ENCODE measurements at places on chromosomes 3 and 15.

GRCh38 chr3:102090721-102091045 lies 241.4 kb downstream of the NFKBIZ start:
- DNase-seq: no peak

DNA sequence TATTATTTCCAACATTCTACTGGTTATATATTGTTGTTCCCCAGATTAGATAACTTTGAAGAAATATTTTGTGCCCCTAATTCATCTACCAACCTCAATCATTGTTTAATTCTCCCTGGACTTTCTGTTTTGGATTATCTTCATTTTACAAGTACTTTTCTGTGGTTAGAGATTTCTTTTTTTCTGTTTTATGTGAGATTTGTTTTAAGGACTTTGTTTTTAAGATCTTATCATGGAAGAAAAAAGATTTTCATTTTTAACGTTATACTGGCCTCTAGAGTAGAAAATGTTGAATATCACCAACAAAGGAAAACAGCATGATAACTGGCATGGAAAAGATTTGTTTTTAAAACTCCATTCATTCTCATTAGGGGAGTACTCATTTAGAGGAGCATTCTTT lies 210.9 kb upstream of the KCNMB2 start:
- no peak for DNase-seq

GRCh38 chr15:51992953-51993352 lies 21.4 kb upstream of the LEO1 start:
- no peak for DNase-seq

GRCh38 chr3:16085884-16086608 lies 88.4 kb upstream of the GALNT15 start:
- DNase-seq: no peak

DNA sequence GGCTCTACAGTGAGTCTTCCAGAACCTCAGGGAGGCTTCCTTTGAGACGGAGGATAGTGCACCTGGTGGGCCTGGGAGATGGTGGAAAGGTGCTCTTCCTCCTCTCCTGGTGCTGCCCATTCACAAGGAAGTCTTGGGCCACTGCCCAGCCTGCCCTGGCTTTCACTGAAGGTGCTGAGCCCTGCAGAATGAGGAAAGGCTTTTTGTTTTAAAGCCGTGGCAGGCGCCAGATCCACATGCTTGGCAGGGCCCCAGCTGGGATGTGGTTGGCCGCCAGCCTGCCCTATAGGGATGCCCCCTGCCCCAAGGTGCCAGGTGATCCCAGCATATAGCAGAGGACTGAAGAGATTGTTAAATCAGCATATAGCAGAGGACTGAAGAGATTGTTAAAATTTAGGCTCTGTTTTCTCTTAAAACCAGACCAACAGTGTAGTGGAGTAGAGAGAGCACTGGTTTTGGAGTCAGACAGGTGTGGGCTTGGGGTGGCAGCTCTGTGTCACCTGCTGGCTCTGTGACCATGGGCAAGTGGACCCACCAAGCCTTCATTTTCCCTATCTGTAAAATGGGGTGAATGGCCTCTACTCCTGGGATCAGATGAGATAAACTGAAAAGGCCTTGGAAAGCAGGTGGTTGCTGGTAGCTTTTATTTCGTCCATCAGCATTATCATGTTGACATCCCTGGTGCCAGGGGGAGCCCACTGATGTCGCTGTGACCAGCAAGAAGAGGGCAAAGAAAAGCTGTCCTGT lies 53.3 kb downstream of the SLC6A6 start:
- no peak for DNase-seq

GRCh38 chr3:13420045-13420830 lies at the start of gene NUP210:
NUP210 (minus strand) TSS chr3:13420322; CDS start chr3:13420226, 96 bp downstream.
- peak; percentile 81 for DNase-seq

DNA sequence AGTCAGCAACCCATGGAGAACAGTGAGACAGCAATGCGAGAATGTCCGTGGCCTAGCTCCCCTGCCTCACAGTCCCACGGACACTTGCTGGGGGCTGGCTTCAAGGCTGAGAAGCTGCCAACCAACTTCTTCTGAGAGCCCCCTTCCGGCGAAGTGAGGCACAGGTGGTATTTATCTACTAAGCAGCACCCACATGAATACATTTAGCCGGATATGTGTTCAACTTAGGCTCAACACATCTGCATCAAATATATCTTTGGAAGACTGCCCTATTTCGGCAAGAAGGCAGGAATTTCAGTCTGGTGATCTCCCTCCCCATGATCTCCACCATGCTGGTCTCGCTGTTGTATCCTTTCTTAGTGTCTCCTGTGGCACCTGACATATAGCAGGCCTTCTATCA lies 340.9 kb upstream of the NR2E3 start:
- peak; percentile 58 for DNase-seq

- no peak for DNase-seq
These were observed 205.8 kb downstream of the TJP1 start for GRCh38 chr15:29616512-29616911.

GRCh38 chr15:77144492-77145070 lies 73.7 kb upstream of the TSPAN3 start:
- DNase-seq: no peak

DNA sequence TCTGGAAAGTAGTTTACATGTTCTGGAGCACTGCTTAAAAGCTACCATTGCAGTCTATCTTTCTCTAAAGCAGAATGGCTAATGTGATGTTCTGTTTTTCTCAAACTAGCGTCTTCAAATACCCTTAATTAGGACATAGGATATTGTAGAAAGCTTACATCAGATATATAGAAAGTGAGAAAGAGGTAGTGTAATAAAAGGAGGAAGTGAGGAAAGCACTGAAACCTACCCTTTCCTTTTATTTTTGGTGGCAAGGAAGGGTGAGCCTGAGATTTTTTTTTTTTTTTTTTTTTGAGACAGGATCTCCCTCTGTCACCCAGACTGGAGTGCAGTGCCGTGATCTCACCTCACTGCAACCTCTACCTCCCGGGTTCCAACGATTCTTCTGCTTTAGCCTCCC lies 9.4 kb downstream of the SENP2 start:
- DNase-seq: no peak

DNA sequence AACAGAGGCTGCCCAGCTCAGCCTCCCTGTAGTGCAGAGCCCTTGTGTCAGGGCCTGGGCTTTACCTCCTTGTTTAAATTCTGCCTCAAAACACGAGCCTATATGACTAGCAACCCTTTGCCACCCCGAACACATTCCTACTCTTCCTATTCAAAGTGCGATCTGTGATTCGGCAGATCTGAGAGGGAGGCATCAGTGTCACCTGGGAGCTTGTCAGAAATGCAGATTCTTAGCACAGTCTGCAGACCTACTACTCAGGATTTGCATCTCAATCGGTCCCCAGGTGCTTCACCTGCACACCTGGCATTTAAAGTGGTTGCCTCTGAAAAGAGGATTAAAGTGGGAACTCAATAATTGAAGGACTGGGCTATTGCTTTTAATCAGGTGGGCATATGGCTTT lies 273.2 kb upstream of the TOPAZ1 start:
- DNase-seq: peak; percentile 60

DNA sequence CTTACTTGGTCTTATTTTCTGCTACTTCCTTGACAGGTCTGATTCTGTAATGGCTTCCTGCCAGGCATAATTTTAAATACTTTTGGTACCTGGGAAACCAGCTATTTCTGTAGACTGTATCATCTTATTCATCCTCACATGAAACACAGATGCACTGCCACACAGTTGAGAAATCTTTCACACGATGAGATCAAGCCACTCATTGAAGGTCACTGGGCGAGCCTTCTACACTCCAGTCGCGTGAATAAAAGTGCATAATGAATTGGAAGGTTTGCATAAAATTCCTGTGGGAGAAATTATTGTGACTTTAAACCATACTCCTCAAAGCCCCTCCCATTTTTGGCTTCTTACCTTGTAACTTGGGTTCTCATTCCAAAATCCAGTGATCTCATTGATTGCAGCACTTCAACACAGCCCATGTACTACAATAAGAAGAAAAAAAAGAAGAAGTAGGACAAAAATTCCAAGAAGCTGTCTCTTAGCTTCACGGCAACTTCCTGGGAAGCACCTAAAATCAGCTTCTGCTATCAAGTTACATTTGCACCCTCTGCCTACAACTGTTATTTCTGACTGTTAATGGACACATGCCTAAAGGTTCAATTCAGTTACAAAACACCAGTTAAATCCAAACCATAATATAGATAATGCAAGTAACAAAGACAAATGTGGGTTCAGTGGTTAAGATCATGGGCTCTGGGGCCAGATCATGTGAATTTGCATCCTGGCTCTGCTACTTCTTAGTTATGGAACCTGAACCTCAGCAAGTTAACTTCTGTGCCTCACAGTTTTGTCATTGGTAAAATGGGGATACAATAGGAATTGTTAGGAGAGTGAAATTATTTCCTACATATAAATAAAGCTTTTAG lies 39.0 kb downstream of the SHC4 start:
- DNase-seq: no peak

DNA sequence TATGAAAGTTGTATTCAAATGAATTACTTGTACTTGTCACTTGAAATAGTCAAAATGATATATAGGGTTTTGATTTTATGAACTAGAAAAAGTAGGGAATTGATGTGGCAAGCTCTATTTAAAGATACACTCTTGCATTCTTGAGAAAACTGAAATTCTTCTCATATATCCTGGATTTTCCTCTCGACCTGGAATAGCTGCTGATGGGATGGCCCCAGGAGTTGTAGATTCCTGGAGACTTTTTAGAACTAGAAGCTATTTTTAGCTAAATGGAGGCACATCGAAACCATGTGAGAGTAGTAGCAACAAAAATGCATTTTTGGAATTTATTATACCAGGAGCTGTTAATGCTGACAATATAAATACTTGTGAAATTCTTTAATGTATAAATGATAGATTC lies 125.9 kb downstream of the LEKR1 start:
- no peak for DNase-seq

DNA sequence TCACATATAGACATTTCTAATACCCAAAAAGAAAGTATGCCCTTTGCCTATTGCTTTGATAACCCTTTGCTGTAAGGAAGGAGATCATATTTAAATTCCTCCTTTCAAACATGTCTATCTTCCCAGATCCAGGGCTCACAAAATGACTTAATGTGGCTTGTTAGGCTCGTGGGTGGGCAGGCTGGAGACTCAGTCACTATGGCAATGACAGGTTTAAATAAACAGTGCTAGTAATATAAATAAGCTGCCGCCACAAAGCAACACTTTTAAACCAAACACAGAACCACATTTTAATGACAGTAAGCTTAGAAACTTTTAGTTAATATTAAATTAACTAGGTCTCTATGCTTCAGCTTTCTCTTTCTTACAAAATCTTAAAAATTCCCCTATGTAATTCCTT lies 616.0 kb upstream of the NAALADL2 start:
- DNase-seq: no peak

GRCh38 chr3:52374173-52374572 lies 58.1 kb downstream of the DNAH1 start:
- no peak for DNase-seq

DNA sequence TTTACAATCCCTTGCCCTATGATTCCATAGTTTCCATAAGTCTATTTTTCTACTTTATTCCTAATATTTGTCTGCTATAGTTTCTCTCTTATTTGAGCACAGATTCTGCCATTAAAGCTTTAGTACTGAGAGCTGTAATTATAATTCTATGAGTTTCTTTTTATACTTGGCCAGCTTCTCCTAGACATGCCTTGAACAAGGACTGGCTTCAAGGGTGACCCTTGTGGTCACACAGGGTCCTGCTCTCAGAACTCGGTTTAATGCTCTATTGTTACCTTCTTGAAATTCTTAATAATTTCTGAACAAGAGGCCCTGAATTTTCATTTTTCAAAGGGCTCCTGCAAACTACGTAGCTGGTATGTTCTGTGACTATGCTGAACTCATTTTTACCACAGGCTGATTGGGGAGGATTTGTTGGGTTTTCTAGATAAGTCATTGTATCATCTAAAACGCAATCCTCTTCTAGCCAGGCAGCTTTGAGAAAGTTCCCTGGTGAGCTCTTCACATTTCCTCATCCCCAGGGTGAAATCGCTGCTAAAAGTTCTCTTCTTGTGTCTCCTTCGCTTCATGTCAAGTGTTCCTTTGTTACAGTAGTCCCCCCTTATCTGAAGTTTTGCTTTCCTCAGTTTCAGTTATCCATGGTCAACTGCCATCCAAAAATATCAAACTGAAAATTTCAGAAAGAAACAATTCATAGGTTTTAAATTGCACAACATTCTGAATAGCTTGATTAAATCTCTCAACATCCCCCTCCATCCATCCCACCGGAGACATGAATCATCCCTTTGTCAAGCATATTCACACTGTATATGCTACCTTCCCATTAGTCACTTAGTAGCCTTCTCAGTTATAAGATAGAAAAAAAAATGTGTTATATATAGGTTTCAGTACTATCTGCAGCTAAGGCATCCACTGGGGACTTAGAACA lies 12.6 kb upstream of the PLCL2 start:
- DNase-seq: no peak

- peak; percentile 66 for DNase-seq
These were observed 15.3 kb downstream of the RAB43 start for GRCh38 chr3:129106320-129106719.

DNA sequence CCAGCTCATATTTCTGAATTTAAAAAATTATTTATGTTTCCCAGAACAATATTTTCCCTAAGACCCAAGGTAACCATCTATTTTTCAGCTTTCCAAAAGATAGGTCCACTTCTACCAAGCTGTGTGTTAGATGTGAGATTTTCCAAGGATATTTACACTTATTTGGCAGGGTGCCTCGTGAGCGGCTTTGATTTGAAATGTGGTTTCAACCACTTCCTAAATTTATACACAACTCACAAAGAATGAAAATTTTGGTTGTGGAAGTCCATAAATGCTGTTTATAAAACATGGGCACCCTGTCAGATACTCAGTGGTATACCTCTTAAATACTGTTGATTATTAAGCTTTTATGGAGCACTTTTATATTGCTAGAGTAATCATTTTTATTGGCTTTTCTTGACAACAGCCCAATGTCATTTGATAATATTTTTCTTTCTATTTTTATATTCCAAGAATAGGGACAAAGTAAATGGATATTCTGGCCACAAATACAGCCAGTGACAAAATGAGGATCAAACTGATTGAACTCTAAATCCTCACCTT lies 57.6 kb downstream of the GAP43 start:
- DNase-seq: no peak

- no peak for DNase-seq
These were observed 560.3 kb upstream of the NR2F2 start for GRCh38 chr15:95770196-95770595.

DNA sequence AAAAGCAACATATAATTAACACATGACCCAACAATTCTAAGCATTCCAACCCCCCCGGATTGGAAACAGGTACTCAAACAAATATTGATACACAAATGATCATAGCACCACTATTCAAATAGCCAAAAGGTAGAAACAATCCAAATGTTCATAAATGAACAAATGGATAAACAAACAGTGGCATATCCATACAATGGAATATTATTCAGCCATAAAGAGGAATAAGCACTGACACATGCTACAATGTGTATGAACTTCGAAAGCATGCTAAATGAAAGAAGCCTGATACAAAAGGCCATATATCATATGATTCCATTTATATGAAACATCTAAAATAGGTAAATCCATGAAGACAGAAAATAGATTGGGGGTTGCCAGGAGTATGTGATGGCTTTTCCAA lies 62.8 kb downstream of the XRN1 start:
- no peak for DNase-seq

Measured in endodermal cell (in vitro differentiated cells).